ENCODE measurements at places on chromosomes 11 and 22.

DNA sequence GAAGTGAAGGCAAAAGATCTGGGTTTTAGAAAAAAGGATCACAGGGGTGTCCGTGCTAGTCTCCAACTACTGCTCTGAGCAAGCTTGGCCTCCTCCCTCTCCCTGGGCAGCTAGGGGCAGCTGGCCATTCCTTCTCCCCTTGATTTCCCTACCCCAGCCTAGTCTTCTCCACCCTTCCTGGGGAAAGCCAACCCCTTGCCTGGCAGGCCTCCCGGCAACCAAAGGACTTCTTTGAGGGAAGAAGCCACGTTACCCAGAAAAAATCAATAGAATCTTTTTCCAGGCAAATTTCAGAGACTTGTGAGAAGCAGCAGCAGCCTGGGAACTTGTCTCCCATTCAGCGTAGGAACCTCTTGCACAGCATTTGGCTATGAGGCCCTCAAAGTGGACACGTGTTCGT lies 91.5 kb downstream of the MIAT start:
- DNase-seq, result no peak

GRCh38 chr11:24531528-24531927 lies 34.7 kb downstream of the LUZP2 start:
- no peak for DNase-seq

GRCh38 chr22:41147722-41148121 lies 55.3 kb downstream of the EP300 start:
- DNase-seq, result no peak

DNA sequence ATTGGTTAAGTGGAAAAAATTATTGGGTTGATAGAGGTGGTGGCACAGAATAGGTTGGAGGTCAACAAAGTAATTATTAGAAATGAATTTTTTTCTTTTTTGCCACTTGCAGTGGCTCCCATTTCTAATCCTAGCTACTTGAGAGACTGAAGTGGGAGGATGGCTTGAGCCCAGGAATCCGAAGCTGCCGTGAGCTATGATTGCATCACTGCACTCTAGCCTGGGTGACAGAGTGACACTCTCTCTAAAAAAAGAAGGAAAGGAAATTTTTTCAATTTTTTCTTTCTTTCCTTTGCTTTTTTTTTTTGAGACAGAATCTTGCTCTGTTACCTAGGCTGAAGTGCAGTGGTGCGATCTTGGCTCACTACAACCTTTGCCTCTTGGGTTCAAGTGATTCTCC lies 2.2 kb upstream of the BCO2 start:
- peak; percentile 27 for DNase-seq

- DNase-seq, result peak; percentile 18
Observed at GRCh38 chr11:47908198-47908597, 60.0 kb upstream of the NUP160 start.

DNA sequence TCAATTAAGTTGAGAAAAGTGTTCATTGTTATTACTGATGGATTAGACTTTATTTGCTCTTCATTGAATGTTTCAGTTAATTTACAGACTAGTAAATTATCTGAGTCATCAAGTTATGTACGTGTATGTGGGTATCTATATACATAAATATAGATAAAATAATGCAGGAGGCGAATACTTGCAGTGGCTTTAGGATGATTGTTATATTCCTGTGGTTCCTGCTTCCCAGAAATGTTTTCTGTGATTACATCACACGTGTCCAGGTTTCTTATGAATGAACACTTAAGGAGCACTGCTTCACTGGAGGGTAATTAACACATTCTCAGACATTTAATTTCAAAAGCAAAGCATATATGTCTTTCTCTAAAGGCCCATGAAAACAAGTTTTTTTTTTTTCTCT lies 28.4 kb downstream of the YAP1 start:
- DNase-seq, result no peak

Measured in suppressor macrophage (primary cell).